ENCODE measurements at places on chromosomes 2 and 18.

- DNase-seq: no peak
Measured at GRCh38 chr2:182113334-182113733, 127.7 kb downstream of the PPP1R1C start.

GRCh38 chr2:219296142-219296541, 13.1 kb downstream of the PTPRN start:
- no peak for DNase-seq

- no peak for DNase-seq
Measured at GRCh38 chr18:76948345-76948744, 126.0 kb downstream of the ZNF236 start.

- DNase-seq: peak; percentile 18
Measured at GRCh38 chr2:203683932-203684556, 22.4 kb upstream of the CD28 start.

DNA sequence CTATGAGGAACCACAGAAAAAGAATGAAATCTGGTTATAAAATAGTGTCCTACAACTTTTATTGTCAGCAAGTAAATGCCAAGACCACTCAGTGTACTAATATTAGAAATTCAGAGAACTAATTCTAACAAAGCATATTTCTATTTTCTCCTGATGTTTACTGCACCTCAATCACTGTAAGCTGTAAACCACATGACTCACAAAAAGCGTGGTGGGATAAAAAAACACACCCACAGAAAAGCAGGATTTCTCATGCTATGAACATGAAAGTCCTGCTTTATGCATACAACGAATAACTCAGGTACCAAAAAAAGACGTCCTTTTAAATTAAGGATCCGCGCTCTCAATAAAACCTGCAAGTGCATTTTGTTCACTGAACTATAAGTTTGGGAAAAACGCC, 797 bp downstream of the TXNL4A start:
- DNase-seq: no peak

DNA sequence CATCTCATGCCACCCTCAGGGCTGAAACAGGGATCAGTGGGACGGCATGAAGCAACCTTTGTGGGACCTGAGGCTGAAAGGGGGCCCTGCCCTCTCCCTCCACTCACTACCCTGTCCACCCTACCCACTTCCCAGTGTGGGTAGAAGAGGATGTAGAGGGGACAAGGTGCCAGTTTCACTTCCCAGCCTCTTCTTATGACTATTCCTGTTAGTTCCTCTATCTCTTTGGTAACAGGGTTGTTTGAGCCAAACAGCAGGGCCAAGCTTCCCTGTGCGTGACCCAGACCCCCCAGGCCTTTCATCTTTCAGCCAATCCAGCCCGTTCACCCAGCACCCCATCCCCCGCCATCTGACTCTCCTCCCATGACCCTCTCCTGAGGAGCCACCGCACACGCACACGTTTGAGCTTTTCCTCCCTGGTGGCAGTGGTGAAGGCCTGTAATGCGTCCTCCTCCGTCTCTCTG, 82.3 kb downstream of the STPG4 start:
- no peak for DNase-seq

DNA sequence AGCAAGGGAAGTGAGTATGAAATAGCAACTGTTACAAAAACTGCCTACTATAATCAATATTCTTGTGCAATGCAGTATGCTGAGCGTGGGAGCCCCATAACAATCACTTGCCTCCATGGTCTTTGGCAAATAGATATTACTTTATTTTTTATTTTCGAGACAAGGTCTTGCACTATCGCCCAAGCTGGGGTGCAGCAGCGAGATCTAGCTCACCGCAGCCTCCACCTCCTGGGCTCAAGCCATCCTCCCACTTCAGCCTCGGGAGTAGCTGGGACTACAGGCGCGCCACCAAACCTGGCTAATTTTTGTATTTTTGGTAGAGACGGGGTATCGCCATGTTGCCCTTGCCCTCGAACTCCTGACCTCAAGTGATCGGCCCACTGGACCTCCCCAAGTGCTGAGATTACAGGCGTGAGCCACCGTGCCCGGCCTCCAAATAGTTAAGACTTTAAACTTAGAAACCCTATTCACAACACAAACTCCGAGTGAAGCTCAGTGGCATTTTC, 1.2 kb upstream of the CCNT2 start:
- DNase-seq: no peak

GRCh38 chr2:164205347-164205746, 415.9 kb downstream of the GRB14 start:
- DNase-seq: no peak

GRCh38 chr2:201572846-201573508, 70.3 kb downstream of the TMEM237 start:
- no peak for DNase-seq

GRCh38 chr2:206527153-206527552, 83.8 kb downstream of the ADAM23 start:
- no peak for DNase-seq

DNA sequence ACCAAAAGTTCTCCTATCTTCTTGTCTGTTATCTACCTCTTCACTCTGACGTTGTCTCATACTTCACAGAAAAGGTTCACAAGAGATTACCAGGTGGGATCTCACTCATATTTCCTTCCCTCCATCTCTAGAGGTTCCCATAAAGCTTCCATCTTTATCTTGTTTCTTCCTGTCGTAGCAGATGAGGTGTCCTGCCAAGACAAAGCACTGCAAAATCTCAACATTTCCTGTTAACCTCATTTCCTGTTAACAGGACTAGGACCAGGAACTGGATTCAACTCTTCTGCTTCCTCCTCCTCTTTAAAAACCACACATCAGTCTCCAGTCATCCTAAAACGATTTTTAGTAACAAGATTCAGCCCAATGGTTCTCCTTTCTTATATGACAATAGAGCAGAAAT, 512.8 kb upstream of the NRP2 start:
- no peak for DNase-seq

DNA sequence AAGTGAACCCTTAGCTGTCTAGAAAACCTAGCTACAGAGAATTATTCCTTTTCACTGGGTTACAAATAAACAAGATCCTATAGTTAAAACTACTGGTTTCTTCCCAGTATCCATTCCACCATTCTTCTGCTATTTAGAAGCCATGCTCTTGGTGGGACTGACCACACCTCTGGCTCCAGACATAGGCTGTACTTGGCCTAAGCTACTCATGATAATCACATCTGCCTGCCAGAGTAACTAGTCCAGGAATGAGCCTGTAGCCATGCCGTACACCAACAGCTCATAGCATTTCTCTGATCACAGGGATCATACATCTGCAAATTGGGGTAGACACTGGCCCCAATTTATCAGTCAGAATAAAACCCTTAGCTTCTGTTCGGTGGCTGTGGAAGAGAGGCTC, 33.7 kb downstream of the NABP1 start:
- no peak for DNase-seq

GRCh38 chr18:22493940-22494339, 76.2 kb upstream of the CTAGE1 start:
- DNase-seq: no peak
